ENCODE measurements at places on chromosomes 5 and 9.
A peak's percentile ranks its signal among the peaks of the same experiment; 100 is the strongest.

GRCh38 chr5:180352116-180353047 is 754 bp downstream of the GFPT2 start:
- peak; percentile 70 for DNase-seq

GRCh38 chr5:174491265-174491664 is 233.1 kb upstream of the MSX2 start:
- no peak for DNase-seq

GRCh38 chr5:6730807-6731206 is 17.6 kb downstream of the TENT4A start:
- no peak for DNase-seq

DNA sequence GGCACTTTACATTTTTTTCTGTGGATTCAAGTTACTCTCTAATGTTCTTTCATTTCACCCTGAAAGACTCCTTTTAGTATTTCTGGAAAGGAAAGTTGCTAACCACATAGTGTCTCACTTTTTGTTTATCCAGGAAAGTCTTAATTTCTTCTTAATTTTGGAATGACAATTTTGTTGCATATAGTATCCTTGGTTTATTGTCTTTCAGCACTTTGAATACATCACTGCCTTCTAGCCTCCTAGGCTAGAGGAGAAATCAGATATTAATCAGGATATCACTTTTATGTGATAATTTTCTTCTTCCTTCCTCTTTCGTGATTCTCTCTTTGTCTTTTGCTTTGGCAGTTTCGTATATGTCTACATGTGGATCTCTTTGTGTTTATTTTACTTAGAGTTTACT is 11.4 kb downstream of the ADGRV1 start:
- no peak for DNase-seq

DNA sequence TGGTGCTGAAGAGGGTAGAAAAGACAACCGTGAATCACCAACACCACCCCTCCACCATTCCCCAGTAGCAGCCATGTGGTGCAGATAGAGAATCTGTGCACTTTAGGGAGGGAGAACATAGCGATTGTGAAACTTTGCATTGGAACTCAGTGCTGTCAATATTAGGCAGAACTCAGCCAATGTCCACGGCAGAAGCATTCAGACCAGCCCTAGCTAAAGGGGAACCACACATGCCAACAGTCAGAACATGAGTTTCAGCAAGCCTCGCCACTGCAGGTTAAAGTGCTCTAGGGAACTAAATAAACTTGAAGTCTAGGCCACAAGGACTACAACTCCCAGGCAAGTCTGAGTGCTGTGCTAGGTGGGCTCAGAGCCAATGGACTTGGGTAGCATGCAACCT is 38.5 kb upstream of the DEPDC1B start:
- no peak for DNase-seq

- peak; percentile 71 for DNase-seq
Observed at GRCh38 chr5:139655727-139656271, 7.7 kb downstream of the CXXC5 start.

DNA sequence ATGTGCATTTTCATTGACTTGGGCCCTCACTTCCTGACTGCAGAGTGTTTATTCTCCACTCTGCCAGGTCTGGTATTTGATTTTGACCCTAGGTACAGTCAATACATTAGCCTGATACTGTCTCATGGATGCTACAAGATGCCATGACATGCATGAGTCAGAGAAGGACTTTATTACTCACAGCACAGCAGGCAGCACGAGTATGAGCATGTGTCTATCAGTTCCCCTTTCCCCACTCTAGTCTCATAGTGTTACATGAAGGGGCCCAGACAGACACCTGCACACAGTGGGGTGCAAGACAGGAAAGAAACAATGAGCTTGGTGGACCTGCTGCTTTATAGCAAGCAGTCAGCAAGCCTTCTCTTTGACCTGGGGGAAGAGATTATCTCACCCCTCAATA is 19.6 kb downstream of the ITGA2 start:
- DNase-seq = peak; percentile 27

GRCh38 chr5:60887746-60888145 is 43.7 kb upstream of the ELOVL7 start:
- DNase-seq = no peak

Measured in AG08396 (cell line).